ENCODE measurements at places on chromosomes 4 and X.

DNA sequence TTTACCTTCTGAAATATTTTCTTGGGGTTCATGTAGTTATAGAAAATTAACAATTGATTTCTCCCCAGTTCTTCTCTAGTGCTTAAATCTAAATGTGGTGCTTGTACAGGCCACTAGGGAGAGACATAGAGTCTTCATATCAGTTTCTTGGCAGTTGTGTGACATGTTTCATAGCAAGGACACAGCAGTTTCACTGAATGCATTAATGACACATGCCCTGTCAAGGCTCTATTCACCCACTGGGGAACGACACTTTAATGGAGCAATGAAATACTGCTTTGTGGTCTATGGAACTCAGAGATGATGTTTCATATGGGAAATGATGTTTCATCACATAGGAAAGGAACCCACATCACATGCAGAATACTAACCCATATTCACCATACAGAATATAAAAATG is 2.8 kb downstream of the VEGFC start:
- no peak for DNase-seq

GRCh38 chr4:70591955-70592582 is at the start of gene AMBN:
Gene AMBN, plus strand, starts transcription at chr4:70592256. Its CDS starts 103 bp downstream, at chr4:70592359.
- DNase-seq = no peak

GRCh38 chr4:94827481-94828110 is 69.8 kb downstream of the BMPR1B start:
- DNase-seq = no peak

DNA sequence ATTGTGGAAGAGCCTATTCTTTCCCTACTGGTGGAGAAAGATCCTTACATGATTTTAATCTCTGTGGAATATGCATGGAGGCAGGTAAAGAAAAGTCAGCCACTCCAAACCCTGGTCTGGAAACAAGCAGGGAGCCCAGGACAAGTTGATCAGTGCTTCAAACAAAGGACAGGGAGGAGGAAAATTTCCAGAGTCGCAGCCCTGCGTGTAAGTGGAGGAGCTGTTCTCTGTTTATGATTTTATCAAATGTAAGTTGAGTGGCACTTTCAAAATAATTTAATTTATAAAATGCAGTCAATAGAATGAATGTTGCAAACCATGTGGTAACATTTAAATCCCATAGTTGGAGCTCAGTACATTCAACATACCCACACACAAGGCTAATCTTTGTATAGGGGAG is 57.0 kb downstream of the SLC34A2 start:
- no peak for DNase-seq

DNA sequence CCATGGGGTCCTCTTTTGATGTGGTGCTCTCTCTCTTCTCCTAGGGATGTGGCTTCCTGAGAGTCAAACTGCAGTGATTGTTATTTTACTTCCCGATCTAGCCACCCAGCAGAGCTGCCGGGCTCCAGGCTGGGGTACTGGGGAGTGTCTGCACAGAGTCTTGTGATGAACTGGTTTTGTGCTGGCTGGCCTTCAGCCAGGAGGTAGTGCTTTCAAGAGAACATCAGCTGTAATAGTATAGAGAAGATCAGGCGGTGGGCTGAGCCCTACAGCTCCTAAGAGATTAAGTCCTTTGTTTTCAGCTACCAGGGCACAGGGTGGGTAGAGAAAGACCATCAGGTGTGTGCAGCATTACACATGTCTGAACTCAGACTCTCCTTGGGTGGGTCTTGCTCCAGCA is 59.0 kb upstream of the AGTR2 start:
- DNase-seq = no peak

DNA sequence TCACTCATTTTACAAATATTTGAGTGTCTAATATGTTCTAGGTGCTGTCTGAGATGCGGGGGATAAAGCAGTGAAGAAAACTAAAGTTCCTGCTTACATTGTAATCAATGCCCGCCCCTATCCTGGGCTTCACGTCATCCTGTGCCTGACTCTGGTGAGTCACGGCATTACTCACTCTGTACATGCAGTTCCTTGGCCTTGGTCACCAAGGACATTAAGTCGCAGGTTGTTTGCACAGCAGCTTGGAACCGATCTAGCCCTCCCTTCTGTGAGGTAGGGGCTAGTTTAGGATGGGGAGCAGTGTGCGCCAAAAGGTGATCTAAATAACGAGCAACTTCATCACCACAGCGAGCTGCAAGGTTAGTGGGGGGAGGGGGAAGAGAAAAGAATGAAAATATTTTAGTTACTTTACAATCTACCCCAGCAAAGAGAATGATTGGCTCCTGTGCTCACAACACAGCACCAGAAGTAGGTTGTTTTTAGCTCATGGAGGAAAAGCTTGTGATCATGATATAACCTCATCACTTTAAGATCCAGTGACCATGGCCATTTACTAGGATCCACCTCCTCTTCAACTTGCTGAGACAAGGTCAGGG is 48.0 kb upstream of the HDAC8 start:
- DNase-seq = no peak

- DNase-seq = no peak
Measured at GRCh38 chr4:110002326-110002725, 89.6 kb downstream of the EGF start.

- no peak for DNase-seq
Measured at GRCh38 chr4:181863856-181864255, 379.3 kb upstream of the TENM3 start.

- no peak for DNase-seq
Measured at GRCh38 chr4:151905197-151905596, 144.4 kb upstream of the GATB start.

GRCh38 chr4:189374176-189374575 is 566.5 kb upstream of the FRG1 start:
- no peak for DNase-seq

DNA sequence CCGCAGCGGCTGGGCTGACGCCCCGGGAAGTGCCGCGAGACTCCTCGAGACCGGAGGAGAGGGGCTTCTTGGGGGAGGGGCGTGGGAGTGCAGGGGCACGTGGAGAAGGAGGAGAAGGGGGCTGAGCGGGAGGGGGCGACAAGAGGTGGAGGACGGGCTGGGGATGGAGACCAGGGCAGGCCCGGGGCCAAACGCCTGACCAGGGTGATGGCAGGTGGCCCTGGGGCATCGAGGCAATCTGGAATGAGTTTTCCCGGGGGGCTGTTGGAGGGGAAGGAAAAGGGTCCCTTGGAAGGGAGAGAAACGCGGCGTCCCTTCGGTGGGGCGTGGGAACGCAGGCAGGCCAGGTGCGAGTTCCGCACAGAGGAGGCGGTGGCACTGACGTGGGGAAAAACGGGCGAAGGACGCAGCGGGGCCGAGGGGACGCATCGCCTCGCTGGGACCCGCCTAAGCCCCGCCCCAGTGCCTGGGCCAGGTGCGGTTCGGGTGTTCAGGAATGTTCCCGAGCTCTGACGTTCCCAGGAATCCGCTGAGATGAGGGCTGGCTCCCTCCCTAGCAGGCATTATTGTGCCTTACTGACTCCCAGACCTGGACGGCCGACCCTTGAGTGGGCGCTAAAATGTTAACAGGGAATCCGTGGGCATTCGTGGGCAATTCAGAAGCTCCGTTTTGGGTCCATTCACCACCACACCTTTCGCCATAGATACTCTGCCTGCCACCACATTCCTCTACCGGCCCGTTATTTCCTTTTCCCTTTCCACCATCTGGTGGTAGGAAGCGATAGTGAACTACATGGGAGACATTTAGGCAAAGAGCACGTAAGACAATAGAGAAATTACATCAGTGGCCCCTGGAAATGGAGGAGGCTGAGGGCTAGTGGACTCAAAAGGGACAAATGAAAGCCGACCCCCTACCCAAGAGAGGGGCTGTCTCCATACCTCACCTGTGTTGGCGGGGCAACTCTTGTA is 795 bp upstream of the SH3KBP1 start:
- DNase-seq = peak; percentile 2

- DNase-seq = no peak
Measured at GRCh38 chr4:20493761-20494353, 206.4 kb upstream of the PACRGL start.

- no peak for DNase-seq
Measured at GRCh38 chr4:101711590-101712260, 78.8 kb upstream of the BANK1 start.

GRCh38 chr4:87108142-87108546 is 112.3 kb downstream of the KLHL8 start:
- no peak for DNase-seq

- no peak for DNase-seq
Measured at GRCh38 chr4:56434599-56435139, 746 bp downstream of the PPAT start.

- peak; percentile 24 for DNase-seq
Measured at GRCh38 chr4:57426779-57427395, 316.7 kb upstream of the IGFBP7 start.

- DNase-seq = no peak
Measured at GRCh38 chrX:106177106-106177981, 9.2 kb downstream of the PWWP3B start.

GRCh38 chr4:10664408-10664807 is 20.2 kb downstream of the CLNK start:
- peak; percentile 23 for DNase-seq

DNA sequence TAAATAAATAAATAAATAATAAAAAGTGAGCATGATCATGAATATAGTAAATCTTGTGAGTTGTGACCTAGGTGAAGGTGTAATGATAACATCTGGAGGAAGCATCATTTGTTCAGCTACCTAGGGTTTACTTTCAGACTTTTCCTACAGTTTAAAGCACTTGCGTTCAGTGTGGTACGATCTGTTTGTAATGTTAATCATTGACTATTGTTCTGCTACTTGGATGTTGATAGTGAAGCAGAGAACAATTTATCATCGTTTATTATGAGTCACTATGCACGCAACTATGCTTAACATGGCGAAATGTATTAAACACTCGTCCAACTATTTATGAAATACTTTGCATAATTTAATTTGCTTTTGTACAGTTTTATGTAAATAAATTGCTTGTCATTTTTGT is 426.2 kb downstream of the PCDH7 start:
- DNase-seq = no peak

GRCh38 chr4:88928852-88929251 is 128.1 kb downstream of the FAM13A start:
- DNase-seq = no peak

DNA sequence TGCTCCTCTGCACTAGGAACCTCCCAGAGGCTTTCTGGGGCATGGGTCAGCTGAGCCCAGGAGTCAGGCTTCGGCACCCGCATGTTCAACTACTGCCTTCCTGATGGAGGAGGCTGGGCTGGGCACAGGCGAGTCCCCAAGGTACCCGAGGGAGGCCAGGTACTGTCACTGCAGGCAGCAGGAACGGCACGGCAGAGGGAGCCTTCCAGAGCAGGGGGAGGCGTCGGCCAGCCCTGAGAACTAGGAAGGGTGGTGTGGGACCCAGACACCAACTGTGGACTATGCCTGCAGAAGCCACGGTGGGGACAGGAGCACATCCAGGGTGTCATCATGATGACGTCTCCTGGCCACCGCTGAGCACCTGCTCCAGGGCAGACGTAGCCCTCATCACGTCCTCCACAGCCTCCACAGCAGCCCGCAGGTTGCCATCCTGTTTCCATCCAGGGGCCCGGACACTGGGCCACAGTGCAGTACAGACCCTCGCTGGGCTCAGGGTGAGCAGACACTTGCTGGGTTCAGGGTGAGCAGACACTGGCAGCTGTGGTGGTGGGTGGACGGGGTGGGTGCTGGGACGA is 40.8 kb downstream of the SORCS2 start:
- no peak for DNase-seq

DNA sequence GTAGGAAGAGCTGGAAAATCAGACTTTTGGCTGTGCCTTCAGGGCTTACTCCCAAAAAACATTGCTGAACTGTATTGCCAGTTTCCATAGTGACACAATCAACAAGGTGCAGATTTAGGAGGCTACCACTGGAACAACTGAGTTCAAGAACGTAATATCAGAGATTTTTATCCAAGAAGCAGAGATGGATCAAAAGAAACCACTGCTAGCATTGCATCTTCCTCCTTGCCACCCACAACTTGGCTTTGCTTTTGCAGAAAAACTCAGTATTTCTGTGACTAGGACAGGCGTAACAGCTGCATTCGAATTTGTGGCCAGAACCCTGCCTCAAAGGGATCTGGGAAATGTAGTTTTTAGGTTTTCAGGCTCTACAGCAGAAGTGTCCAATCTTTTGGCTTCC is 27.8 kb upstream of the WDFY3 start:
- DNase-seq = no peak

DNA sequence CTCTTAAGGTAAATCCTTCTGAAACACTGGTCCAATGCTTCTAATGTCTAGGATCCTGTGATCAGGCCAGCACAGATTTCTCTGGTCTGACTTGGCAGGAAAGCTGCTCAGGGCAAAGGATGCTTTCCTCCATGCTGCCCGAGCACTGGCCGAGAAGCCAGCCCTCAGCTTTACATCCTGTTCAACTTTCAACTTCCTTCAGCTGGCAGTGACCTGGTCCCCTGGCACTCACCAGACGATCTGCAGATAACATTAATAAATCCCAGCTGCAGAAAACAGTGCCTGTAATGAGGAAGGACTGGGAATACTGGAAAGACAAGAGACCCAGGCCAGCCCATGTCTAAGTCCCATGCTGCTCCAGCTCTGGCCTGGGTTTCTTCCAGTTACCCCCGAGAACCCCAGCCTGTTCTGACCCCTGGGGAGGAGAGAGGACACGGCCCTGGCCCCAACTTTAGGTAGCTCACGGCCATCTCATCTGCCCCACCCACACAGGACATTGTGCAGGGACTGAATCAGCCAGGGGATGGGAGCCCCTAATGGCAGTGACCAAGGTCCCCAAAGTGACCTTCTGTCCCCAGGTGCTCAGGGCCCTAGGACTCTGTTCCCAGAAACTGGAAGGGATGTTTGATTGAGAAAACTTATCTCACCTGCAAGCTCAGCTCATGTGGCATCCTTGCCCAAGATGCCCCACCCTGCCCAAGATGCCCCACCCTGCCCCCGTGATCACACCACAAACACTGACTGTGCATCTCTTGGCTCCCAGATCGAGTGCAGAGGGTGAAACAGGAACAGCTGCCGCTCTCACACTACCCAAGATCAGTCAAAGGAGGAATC is 28.0 kb downstream of the JAKMIP1 start:
- no peak for DNase-seq

DNA sequence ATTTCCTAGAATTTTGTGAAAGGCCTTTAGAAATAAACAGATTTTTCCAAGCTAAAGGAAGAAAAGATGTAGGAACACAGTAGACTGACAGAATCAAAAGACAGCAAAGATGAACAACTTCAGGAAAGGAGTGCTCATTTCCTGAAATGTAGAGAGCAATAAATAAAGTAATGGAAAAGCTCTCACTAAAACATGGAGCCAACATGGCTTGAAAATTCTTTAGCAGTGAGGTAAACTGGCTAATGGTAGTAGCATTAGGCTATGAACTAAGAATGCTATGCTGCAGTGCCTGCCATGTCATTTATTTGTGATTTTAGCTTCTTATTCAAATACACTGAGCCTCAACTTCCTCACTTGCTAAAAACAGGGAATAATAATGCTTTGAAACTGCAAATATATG is 108.7 kb downstream of the IQCM start:
- DNase-seq = no peak

DNA sequence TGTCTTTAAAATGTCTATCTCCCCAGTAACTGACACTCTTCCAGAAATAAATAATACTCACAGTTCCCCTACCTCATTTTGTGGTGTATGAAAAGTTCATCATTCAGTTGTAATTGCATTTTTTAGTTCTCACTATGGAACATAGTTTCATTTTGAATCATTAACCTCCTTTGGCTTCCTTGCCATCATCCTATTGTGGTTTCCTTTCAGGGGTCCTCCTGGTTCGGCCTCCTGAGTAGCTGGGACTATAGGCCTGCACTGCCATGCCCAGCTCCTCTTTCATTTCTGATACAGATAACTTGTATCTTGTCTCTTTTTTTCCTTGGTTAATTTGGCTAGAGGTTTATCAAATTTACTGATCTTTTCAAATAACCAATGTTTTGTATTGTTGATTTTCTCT is 23.1 kb upstream of the BLTP1 start:
- no peak for DNase-seq

GRCh38 chr4:33579951-33580350 is 2664.4 kb downstream of the ARAP2 start:
- DNase-seq = no peak
